ENCODE measurements at places on chromosomes 6 and 20.

GRCh38 chr6:14316651-14317386, 199.2 kb downstream of the CD83 start:
- no peak for DNase-seq

DNA sequence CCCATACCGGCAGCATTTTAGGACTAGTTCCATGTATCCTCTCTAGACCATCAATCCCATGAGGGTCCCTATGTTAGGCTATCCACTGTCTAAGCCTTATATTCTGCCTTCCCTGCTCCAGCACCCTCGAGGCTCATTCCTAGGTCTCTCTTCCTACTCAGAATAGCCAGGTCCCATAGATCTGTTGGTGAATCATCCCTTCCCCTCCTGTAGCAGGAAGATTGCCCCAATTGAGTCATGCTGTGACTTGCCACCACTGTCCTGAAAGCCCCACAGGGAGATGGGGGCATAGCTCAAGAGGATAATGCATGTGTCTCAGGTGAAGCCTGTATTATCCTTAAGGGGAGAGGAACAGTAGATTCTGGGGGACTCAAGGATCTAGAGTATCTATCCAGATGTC, 143.1 kb upstream of the MOCS1 start:
- DNase-seq = no peak

DNA sequence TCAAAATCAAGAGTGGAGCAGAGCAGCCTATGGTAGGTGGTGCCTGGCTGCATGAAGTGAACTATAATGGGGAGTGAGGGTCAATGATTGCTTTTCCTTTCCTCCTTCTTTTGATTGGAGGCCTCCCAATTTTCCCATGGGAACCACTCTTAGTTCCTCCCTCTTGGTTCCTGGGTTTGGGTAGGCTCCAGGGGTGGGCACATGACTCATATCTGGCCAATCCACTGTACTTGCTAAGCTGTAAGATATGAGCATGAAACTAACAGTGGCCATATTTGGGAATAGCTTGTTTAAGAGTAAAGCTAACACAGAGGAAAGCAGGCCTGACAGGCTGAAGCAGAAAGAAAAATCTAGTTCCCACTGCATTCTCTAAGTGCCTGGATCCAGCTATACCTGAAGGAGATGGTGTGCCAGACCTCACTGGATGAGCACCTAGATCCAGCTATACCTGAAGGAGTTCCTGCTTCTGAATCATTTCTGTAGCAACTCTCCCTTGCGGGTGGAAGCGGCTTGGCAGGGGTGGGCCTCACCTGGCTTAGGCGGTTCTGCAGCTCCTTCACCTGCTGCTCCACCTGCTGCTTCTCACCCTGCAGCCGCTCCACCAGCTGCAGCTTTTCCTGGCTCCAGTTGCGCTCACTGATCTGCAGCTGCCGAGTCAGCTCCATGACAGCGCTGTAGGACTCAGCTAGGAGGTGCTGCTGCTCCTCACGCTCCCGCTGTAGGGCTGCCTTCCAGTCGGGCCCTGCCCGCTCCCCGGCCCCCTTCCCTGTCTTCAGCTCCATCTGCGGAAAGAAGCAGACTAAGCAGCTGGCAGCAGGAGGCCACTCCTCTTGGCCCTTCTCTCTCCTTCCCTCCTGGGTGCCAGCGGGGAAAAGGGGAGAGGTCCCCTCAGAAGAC, 29.0 kb upstream of the DSN1 start:
- DNase-seq = no peak

- DNase-seq = no peak
Measured at GRCh38 chr6:108862479-108863191, 14.4 kb downstream of the ARMC2 start.

DNA sequence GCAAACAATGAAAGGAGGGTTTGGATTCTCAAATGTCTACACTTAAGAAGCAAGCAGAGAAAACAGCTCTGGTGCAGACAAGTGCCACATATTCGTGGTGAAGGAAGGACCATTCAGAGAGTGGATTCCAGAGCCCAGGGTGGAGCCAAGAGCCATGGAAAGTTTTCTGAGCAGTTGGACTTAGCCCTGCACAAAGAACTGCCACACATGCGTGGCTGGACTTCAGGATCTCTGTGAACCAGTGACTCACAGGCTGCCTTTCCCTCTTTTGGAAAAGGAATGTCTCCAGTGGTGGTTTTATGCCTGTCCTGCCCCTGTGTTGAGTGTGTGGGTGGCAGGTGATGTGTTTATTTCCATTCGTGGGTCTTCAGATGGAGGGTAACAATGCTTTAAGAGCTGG, 489.5 kb downstream of the CDH26 start:
- no peak for DNase-seq

- DNase-seq = no peak
Measured at GRCh38 chr6:39808964-39809363, 16.8 kb downstream of the DAAM2 start.

- no peak for DNase-seq
Measured at GRCh38 chr6:16965689-16966088, 136.2 kb upstream of the STMND1 start.

- DNase-seq = no peak
Measured at GRCh38 chr6:39224523-39225182, 4.6 kb downstream of the KCNK5 start.

GRCh38 chr6:11264100-11264499, 31.6 kb upstream of the NEDD9 start:
- DNase-seq = no peak

DNA sequence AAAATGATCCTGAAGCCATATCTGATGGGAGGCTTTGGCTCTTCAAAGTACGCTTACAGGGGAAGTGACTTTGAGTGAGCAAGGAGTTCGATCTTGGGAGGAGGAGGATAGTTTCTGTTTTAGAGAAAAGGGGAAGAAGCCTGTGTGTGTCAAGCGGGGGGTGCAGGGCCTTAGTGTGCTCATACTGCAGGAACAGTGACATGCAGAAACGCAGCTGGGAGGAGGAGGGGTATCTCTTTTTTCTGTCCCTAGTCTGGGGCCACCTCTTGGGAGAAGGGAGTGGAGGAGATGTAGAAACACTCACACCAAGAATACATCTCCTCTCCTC, 19.8 kb downstream of the SIRPD start:
- DNase-seq = no peak

DNA sequence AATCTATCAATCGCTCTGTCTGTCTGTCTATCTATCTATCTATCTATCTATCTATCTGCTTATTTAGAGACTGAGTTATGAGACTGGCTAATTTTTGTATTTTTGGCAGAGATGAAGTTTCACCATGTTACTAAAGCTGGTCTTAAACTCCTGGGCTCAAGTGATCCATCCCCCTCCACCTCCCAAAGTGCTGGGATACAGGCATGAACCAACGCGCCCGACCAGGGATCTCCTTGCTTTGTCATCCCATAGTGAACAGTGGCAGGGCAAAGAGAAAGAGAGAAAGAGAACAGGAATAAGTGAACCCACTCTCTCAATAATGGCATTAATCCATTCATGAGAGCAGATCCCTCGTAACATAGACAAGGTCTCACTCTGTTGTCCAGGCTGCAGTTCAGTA, 66.4 kb upstream of the DSP start:
- DNase-seq = no peak

- DNase-seq = no peak
Measured at GRCh38 chr6:128029826-128030225, 129.0 kb upstream of the THEMIS start.

GRCh38 chr6:15317251-15317650, 71.4 kb downstream of the JARID2 start:
- DNase-seq = no peak

- DNase-seq = no peak
Measured at GRCh38 chr6:24740861-24741260, 21.9 kb upstream of the C6orf62 start.

DNA sequence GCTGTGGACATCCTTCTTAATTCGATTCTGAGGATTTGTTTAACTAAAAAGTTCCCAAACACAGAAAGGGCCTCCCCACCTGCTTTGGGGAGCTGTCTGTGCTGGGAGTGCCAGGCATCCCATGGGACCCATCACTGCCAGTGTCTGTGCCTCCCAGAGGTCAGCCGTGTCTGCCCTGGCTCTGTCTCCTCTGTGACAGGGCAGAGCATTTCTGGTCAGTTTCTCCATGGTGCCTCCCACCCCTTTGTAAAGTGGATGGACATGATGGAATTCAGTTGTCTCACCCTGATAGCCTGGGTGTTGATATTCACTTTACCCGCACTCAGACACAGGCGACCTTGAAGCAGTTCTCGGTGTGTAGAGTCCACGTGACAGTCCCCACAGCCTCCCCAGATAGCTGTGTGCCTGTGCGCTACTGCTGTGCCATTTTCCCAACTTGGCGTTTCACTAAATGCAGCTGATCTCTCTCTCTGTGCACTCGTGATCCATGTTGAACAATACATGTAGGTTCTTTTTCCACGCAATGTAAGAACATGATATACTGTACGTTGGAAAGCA, 70.5 kb downstream of the CDS2 start:
- DNase-seq = no peak

DNA sequence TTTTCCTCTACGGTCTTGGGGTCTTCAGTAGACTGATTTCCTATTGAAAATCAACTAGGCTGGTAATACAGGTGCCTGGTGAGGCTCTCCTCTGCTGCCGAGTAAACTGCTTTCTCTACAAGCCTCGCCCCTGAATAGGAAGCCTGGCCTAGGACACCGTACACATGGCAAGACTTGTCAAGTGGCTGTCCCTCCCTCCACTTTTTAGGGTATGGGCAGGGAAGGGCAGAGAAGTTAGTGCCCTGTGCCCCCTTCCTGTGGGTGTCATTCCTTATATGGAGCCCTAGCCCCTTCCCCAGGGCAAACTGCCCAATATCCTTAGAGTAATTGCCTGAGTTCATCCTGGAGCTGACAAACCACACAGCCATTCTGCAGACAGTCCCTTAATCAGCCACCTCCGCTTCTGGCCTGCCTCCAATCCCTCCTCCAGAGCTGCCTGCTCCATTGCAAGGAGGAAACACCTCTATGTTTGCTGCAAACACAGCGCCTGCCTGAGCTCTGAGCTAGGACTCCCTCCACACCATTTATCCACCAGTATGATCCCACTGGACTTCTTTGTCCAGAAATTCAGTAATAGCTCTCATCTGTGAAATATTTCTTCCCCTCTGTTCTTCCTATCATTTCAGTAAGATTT, 93.1 kb downstream of the CHD6 start:
- DNase-seq = peak; percentile 11

GRCh38 chr6:152244998-152245630, 392.0 kb downstream of the SYNE1 start:
- no peak for DNase-seq

DNA sequence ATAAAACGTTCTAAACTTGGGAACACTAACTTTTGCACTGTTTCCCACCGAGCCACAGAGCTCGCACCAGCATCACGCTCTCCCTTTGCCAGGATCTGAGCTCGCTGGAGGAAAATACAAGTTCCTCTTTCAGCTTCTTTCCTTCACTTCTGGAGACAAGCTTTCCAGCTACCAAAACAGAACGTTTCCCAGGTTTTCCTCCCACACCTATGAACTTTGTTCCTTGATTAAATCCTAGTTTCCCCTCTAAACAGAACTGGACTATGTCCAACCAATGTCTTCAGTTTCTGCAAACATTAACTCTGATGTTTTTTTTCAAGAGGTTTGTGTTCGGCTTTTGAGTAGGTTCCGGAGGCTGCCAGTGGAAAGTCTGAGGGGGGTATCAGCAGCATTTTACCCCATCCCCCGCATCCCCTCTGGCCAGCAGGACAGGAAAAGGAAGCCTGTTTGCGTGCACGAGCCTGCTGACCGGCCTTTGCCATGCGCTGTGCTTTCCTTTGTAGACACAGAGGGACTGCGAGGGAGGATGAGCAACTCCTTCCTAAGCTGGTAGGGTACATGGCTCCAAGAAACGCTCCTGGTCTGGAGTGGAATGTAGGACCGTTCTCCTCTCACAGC, 135.5 kb downstream of the LY86 start:
- DNase-seq = peak; percentile 72

DNA sequence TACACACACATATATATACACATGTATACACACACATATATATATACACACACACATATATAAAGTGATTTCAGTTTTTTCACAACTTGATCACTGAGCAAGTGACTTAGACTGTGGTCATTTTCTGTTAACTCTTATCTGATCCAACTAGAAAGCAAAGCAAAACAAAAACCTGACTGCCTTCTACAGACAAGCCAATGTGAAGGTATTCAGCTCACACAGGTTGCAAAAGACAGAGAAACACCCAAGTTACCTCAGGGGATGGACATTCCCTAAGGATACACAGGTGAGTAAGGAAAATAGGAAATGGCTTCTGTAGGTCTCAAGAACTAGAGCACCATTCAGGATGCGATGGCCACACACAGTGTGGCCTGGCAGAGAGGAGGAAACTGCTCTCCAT, 58.4 kb upstream of the IER3 start:
- no peak for DNase-seq

DNA sequence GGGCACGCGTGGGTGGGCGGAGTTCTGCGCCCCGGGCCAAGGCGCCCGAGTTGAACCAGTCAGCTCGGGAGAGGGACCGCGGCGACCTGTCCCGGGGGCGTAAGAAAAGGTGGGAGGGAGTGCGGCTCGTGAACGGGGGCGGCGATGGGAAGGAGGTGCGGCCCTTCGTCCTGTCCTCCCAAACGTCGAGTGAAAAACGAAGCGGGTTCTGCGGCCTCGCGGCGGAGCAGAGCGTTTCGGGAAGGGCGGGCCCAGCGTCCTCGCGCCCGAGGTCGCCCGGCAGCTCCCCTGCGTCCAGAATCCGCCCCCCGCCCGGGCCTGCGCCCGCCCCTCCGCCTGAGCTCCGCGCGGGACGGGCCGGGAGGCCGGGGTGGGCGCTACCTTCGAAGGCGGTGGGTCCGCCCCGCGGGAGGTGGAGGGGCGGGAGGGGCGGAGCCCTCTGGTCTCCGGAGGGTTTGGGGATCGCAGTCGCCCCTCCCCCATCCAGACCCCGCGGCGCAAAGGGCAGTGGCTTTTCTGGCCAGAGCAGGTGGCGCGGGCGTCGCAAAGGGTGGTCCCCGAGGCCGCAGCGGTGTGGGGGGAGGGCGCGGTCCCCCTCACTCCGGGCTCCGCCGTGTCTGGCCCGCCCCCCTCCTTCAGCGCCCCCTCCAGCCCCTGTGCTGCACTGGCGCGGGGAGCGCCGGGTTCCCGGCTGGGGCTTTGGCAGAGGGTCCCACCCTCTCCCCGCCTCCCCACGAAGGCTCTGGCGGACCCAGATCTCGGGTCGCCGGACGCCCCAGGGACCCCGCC, 838 bp downstream of the STMN3 start:
- DNase-seq = no peak

DNA sequence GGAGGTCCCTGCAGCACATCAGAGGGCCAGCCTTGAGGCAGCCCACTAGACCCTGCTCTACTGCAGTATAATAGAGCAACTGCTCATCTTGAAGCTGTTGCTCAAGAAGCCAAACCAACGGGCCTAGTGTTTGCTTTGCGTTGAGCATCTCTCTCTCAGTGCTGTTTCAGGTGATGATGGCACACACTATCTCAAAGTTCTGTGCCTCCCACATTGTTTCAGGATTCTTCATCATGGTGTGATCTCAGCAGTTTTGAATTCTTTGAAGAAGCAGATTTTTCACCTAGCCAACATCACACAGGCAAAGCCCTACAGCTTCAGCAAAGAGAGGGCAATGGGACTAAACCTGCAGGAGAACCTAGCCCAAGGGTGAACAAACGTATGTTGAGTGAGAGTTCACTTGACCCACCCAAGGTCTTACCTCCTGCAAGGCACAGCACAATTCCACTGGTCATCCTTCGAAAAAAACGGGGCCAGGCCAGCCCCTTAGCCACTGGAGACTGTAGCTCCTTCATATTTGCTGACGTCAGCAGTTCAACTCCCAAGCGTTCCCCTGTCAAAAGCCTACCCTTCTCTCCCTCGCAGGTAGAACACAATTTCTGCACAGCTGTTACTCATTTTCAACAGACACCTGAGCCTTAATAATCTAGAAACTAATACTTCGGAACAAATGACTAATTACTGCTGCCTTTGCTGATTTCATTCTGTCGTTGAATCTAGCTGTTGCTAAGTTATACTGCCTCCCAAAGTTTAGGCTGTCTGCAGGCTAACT, 15.8 kb downstream of the MYB start:
- DNase-seq = no peak
